ENCODE measurements at places on chromosomes 1 and 21.

GRCh38 chr21:33492571-33492970 is 1.1 kb upstream of the DNAJC28 start:
- no peak for DNase-seq

DNA sequence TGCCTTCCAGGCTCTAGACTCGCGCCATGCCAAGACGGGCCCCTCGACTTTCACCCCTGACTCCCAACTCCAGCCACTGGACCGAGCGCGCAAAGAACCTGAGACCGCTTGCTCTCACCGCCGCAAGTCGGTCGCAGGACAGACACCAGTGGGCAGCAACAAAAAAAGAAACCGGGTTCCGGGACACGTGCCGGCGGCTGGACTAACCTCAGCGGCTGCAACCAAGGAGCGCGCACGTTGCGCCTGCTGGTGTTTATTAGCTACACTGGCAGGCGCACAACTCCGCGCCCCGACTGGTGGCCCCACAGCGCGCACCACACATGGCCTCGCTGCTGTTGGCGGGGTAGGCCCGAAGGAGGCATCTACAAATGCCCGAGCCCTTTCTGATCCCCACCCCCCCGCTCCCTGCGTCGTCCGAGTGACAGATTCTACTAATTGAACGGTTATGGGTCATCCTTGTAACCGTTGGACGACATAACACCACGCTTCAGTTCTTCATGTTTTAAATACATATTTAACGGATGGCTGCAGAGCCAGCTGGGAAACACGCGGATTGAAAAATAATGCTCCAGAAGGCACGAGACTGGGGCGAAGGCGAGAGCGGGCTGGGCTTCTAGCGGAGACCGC is 2.0 kb upstream of the OLIG2 start:
- DNase-seq, result no peak

DNA sequence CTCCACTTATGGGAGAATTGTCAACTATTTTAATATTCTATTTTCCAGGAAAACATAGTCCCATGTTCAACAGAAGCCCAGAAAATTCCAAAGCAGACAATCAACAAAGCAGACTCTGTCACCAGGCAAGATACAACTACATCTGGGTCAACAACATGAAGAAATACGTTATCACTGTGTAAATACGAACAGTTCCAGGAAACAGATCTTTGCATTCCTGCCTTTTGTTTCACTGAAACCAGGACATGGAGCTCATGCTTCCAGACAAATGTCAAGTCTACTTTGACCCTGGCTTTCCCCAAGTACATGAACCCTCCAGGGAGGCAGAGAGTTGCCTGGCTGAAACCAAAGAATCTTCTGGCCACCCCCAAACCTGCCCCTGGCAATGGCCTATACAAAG is 106.7 kb downstream of the SETD4 start:
- no peak for DNase-seq

- DNase-seq, result no peak
These were observed 34.1 kb downstream of the CDCP2 start for GRCh38 chr1:54118704-54119103.

- DNase-seq, result no peak
These were observed 106.8 kb upstream of the ATP1A1 start for GRCh38 chr1:116265931-116266863.

GRCh38 chr1:205843036-205843859 is 6.7 kb downstream of the PM20D1 start:
- DNase-seq, result no peak

DNA sequence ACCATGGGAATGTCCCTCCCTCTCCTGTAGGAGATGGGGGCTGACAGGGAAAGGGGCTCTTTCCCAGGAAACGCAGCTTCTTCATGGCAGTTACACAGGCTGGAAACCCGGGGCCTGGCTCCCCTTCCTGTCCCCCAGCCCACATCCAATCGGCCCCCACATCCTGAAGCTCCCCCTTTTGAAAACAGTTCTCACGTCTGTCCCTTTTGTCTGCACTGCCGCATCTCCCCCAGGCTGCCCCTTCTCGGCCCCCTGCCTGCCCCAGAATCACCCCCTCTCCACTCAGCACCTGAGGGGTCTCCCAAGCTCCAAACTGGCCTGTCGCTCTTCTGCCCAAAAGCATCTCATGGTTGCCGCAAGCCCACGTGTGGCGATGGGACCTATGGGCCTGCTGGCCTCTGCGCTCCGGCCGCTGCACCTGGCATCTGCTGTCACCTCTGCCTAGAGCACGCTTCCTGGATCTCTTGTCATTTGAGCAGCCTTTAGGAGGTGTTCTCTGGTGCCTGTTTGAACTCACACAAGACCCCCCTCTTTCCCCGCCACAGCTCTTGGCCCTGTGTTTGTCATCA is 867 bp downstream of the SLC1A7 start:
- DNase-seq, result no peak

DNA sequence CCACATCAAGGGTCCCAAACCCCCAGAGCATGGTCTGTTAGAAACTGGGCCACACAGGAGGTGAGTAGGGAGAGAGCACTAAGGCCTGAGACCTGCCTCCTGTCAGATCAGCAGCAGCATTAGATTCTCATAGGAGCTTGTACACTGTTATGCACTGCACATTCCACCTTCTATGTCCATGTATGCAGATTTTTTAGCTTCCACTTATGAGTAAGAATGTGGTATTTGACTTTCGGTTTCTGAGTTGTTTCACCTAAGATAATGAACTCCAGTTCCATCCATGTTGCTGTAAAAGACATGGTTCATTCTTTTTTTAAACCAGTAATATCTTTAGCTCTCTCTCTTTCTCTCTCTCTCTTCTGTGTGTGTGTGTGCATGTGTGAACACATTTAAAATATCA is 663 bp upstream of the GBP6 start:
- no peak for DNase-seq

DNA sequence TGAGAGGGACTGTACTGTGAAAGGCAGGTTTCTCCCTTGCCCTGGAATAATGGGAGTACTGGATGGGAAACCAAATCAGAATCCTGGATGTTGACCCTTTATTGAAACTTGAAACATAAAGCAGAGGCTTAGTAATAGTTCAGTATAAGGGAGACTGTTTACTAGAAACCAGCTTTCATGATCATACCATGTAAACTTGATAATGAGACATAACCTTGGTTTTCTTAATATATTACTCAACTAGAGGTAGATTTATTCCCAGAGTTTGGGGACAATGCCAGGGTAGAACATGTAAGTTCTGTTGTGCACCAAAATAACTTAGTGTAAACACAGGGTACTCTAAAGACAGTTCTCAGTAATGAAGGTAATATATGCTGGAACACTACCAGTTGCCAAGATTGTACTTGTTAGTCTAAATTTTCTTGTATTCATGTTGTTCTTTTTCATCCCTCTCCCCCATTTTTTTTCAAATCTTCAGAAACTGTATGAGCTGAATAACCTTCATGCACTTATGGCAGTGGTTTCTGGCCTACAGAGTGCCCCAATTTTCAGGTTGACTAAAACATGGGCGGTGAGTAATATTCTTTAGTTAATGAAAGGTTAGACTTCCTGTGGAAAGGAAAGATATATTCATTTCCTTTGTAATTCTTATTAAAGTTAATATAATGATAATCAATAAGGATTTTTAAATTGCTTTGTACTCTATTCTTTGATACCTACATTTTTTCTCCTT is 49.6 kb downstream of the ANGPTL1 start:
- DNase-seq, result no peak

DNA sequence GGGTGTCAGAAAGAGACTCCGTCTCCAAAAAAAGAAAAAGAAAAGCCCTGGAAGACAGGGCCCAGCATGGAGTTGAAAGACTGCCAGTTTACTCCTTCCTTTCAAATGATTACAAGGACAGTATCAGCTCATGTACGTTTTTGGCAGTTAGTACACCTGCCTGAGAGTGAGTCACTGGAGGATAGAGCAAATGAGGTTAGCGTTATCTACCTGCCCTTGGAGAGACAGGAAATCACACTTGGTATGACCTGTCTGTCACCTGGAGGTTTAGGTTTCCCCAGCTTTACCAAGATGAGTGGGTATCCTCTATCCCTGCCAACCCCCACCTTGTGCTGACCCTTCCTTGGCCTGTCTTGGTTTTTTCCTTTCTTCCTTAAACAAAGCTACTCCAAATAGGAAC is 96.8 kb upstream of the BMP8A start:
- DNase-seq, result peak; percentile 63
